ENCODE measurements at places on chromosomes 4 and X.

DNA sequence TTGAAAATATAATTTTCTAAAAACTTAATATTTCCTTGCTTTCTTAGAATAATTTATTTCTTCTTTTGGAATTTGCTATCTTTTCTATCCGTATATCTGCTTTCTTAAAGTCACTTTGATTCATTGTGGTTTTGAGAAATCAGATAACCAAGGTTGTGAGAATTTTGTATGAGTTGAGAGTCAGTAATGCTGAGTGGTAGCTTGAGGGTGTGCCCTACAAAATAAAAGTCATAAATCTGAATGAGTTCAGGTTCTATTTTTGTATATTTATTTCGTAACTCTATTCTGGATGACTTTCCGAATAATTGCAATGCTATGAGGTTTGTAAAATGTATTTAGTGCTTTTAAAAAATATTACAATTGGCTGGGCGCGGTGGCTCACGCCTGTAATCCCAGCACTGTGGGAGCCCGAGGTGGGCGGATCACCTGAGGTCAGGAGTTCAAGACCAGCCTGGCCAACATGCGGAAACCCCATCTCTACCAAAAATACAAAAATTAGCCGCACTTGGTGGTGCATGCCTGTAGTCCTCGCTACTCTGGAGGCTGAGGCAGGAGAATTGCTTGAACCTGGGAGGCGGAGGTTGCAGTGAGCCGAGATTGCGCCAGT is 8.9 kb downstream of the COPS4 start:
- DNase-seq: no peak

DNA sequence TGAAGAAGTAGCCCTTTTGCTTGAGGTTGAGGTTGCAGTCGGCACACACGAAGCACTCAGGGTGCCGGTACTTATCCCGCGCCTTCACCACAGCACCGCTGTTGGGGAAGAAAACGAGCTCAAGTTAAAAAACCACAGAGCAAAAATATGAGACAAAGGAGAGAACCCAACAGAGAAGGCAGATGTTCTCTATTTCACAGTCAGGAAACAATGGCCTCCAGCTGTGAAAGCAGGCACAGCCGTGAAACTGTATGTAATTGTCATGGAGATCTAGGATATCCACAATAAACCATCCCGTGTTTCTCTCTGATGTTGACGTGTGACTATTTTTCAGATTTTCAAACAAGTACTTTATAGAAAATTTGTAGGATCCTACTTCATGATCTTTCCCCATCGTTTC is 30.9 kb upstream of the CCDC110 start:
- no peak for DNase-seq

- no peak for DNase-seq
Observed at GRCh38 chr4:8725845-8726244, 133.3 kb downstream of the CPZ start.

DNA sequence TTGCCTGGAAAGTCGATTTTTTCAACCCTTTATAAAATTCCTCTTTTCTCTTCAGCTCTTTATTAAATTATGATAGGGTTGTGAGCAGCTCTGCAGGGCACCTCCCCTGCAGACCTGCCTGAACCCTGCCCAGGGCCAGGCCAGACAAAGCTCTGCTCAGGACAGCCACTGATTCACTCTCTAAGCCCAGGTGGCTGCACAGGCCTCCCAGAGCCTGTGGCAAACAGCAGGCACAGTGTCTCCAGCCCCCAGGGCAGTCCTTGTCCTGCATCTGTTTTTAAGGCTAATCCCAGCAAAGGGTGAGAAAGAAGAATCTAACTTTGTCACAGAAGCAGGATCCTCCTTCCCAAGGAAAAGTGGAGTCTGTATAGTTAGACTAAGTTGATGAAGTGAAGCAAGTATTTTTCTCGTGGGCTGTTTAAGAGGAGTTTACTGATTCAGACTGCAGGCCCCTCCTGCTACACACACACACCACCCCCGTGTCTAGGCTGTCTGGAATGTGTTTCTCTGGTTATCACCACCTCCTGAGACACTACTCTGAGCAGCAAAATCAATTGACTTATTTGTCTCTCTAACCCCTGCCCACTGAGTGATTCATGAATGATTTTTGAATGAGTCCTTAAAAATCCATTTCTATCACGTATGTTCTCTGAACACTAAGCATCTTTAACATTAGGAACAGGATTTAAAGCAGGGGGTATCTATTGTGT is 101.7 kb downstream of the CHIC2 start:
- no peak for DNase-seq

DNA sequence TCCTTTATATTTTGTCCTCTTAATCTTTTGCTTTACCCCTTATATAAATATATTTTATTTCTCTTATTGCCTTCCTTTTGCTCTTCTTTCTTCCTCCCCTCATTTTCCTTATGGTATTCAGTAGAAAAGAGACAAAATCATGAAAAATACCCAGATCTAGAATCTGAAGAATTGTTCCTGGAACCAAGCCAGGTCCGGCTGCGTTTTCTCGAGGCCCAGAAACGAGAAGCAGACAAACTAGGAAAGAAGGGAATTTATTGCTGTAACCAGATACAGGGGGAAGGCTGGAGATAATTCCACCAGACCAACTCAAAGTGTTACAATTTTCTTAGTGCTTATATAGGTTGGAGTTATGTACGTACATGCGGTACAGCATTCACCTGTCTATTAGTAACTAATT is 328.7 kb downstream of the GABRG1 start:
- peak; percentile 24 for DNase-seq

GRCh38 chr4:77158487-77158861 is 1.5 kb downstream of the CCNG2 start:
- DNase-seq: no peak

- DNase-seq: no peak
Observed at GRCh38 chrX:16804923-16805464, 18.7 kb downstream of the TXLNG start.

GRCh38 chr4:149203256-149204001 is 612.2 kb downstream of the IQCM start:
- DNase-seq: no peak

GRCh38 chr4:66927937-66928336 is 617.4 kb downstream of the CENPC start:
- no peak for DNase-seq
